Natural killer cell treated with Interleukin-12 subunit alpha and Interleukin-12 subunit beta and Interleukin-15 and Interleukin-18, amount 100 ng/mL, for 72 hours (primary cell): ENCODE measurements at places on chromosomes 16 and 17. TPM values are rescaled to one million over a fixed set of nuclear protein-coding genes. Genes with fewer than 3 reads are reported as not detected.

GRCh38 chr16:58960484-58960883 lies 226.4 kb upstream of the GOT2 start:
- DNase-seq, result no peak

DNA sequence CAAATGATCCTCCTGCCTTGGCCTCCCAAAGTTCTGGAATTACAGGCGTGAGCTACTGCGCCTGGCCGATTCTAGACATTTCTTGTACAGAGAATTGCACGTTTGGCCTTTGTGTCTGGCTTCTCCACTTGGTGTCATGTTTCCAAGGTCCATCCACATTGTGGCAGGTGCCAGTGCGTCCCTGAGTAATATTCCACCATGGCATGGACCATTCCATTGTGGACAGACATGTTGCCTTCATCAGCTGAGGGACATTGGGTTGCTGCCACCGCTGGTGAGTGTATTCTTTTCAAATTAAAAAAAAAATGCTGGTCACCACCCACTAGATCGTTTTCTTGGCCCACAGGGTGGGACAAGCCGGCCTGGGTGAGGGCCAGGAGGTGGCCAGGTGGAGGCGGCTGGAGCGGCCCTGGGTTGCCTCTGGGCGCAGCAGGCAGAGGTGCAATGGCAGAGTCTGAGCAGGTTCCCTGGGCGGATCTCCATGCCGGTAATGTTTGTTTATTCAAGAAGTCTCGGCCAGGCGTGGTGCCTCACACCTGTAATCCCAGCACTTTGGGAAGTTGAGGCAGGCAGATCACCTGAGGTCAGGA lies 274.1 kb downstream of the SEC14L1 start:
- DNase-seq, result no peak

DNA sequence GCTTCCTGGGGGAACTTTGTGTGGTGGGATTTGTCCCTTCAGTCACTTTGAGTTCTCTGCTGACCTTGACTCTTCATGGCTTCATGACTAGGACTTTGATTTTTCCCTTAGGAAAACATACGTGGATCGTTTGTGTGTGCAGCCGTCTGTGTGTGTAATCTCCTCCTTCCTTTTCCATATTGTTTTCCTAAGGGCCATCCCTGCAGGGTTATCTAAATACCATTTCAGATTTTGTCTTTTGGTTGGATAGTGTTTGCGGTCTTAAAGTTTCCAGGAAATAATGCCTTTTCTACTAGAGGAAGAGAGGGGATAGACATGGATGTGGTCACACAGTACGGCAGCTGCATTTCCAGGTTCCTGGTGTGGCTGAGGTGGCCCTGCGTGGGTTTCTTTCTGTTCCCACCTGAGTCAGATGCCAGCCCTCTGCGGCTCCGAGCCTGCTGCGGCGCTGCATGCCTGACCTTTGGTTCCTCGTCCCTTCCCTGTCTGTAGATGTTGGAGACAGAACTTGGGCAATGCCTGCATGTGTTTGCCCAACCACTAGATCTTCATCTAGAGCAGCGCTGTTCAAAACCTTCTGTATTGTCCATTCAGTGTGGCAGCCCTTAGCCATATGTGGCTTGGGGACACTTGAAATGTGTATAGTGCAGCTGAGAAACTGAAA lies 72.0 kb upstream of the LGALS9 start:
- DNase-seq, result no peak

- no peak for DNase-seq
Observed at GRCh38 chr17:16477255-16477654, 14.7 kb downstream of the LRRC75A start.

DNA sequence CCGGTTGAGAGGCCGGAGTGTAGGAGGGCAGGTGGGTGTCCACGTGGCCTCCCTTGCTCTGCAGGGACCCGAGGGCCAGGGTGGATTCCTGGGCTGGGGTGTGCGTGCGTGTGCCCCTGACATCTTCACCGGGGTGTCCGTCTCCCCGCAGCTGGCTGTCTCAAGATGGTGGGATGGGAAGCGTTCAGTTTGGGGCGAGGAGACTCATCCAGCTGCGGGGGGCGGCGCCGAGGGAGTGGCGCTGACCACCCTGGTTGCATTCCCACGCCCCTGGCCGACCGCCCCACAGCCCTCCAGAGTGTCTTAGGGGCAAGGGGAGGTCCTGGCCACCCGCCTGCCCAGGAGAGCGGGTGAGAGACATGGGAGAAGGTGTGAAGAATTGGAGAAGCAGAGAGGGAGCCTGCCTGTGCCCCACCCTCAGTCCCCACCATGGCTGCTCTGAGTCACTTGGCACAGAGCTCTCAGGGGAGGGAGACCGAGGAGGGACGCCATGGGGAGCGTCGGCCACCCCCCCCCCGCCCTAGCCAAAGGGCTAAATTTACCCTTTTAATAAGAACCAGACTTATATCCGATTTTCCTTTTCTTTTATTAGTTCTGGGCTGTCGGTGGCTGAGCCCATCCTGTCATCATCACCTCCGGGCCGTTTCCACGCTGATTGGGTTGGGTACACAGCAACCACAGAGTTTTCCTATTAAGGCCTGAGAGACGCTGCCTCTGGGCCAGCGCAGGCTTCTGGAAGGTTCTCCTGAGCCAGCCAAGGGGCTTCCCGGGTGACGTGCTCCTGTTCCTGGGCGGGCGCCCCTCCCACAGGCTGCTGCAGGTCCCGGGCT lies 22.0 kb downstream of the BAHCC1 start:
- no peak for DNase-seq

DNA sequence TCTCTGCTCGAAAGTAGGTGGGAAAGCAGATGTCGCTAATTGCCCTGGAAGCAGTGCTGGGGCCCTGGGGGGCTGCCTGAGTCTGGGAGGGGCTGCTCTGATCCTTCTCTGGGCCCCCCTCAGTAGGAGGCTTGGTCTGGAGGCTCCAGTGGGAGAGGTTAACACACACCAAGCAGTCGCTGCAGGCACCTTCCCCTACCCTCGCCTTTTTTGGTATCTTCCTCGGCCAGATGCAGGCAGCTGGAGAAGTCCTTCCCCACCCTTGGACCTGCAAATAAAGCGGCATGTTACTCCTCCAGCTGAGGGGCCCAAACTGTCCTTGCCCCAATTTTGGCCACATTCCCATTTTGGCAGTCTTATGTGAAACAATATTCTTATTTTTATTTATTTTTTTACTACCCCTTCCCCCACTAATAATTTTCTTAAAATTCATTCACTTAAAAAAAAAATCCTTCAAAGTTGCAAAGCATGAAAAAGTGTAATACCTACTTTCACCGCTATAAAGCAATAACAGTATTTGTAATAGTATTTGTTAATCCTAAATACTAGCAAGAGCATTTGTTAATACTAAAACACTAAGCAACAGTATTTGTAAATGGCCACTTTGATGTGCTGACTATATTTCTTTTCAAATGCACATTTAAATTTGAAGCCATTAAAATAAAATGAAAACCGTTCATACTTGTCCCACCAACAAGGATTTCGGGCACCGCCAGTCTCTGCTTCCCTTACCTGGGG lies 15.0 kb downstream of the C16orf46 start:
- DNase-seq, result no peak

DNA sequence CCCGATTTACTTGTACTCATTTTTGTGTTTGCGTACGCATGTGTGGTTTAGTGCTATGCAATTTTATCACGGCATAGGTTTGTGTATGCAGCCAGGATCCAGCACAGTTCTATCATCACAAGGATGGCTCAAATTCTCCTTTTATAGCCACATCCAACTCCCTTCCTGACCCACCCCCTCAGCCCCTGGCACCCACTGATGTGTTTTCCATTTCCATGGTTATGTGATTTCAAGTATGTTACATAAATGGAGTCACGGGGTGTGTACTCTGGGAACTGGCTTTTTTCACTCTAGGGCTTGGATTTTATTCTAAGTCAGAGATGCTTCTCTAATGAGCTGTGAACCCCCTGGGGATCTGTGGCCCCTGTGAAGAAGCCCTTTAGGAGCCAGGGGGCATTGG lies 16.8 kb downstream of the IL4R start:
- DNase-seq, result no peak

GRCh38 chr17:37220607-37220953 lies 155.2 kb upstream of the C17orf78 start:
- DNase-seq, result no peak

DNA sequence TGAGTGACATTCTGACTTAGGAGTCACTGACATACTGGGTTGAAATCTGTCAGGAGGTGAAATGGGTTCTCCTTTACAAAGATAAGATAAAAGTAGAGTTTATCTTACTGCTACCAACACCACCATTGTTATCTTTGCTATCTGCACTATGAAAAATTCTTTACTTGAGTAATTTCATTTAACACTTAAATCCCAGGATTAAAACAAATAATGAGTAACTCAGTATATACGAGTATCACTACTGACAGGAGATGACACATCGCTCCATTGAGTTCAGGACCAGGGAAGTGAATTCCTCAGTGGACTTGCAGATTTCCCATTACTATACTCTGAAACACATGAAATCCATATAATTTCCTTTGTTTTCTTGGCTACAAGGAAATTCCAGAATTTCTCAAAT lies 242.1 kb upstream of the NLRP1 start:
- no peak for DNase-seq

- no peak for DNase-seq
Observed at GRCh38 chr16:51651061-51651466, 500.0 kb upstream of the SALL1 start.

- no peak for DNase-seq
Observed at GRCh38 chr17:63116967-63117830, 151.2 kb downstream of the TANC2 start.

DNA sequence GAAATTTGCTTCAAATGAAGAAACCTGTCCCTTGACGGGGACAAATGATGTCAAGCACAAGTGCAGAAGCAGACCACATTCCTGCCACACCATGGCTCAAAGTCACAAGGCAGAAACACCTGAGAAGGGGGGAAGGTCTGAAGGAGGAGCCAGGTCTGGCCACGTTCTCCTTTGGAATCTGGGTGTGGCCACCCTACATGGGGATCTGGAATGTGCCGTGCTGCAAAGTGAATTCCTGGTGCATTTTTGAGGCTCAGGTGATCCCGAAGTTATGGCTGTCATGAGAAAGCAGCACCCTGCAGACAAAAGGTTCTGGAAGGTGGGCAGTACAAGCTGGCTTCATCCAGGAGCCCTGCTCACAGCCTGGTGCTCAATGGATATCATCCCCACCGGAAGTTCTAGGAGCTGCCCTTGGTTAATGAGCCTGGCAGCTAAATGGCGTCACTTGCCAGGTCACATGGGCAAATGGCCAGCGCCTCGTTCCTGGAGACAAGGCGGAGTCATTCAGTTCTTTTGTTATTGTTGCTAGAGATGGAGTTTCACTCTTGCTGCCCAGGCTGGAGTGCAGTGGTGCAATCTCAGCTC lies 20.1 kb upstream of the ADCY9 start:
- no peak for DNase-seq

DNA sequence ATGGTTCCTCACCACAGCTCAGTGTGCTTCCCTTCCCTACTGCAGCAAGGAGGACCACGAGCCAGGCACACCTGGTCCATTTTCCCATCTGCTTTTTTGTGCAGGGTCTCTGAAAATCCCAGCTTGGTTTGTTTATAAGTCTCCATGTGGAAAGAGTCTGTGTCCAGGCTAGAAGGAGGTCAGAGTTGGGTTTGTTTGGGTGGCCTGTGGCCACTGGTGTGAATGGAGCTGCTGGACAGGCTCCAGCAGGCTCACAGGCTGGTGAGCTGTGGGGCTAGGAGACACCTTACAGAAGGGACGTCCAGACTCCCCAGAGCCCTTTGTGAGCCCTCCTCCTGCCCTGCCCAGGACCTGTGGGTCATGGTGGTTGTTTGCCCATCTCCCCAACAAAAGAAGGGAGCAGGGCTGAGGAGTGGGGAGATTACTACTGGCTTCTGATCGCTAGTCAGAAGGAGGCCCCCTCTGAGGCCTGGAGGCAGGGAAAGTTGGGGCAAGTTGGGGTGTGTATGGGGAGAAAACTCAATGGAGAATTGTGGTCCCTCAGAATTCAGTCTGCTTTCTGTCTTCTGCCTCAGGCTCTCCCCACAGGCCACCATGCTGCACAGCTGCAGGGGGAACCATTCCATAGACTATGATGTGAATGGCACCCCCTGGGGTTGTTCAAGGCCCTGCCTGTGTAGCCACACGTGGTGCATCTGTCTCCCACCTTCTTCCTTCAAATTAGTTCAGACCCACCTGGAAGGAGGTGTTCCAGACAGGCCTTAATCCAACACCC lies 4.1 kb downstream of the RARA start:
- no peak for DNase-seq

- DNase-seq, result no peak
Observed at GRCh38 chr17:21166595-21167210, 39.9 kb downstream of the DHRS7B start.

- no peak for DNase-seq
Observed at GRCh38 chr16:2324296-2324859, 16.1 kb downstream of the ABCA3 start.

GRCh38 chr17:76877437-76877836 lies 9.2 kb downstream of the MGAT5B start:
- no peak for DNase-seq

- no peak for DNase-seq
Observed at GRCh38 chr16:79897104-79897452, 296.5 kb upstream of the MAF start.

GRCh38 chr16:83335076-83335475 lies 472.7 kb upstream of the HSBP1 start:
- DNase-seq, result no peak

GRCh38 chr16:4701791-4702465 lies 8.6 kb downstream of the NUDT16L1 start:
- peak; percentile 35 for DNase-seq

- DNase-seq, result peak; percentile 79
Observed at GRCh38 chr17:82458885-82459424, 414 bp downstream of the NARF start.

DNA sequence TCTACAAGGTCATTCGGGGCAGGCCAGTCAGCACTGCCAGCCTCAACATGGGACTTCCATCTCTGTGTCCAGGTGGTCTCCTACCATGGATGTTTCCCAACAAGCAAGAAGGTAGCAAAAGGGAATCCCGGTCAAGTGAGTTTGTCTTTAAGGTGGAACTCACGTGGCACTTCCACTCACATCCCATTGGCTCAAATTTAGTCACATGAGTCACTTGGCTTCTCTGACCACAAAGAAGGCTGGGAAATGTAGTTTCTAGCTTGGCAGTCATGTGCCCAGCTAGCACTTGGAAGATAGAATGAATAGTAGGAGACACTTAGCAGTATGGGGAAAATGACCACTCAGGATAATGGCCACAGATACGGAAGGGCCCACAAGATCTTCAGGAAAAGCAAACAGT lies 106.6 kb downstream of the AIPL1 start:
- no peak for DNase-seq

GRCh38 chr16:31243734-31244670 lies 15.8 kb upstream of the ITGAM start:
- no peak for DNase-seq

- peak; percentile 87 for DNase-seq
Observed at GRCh38 chr16:86664522-86665318, 86.4 kb downstream of the FOXL1 start.

- DNase-seq, result no peak
Observed at GRCh38 chr17:60356940-60357339, 35.0 kb downstream of the USP32 start.

NDRG4 gene
- 0.47 TPM for total RNA-seq

CACNA1G gene
- total RNA-seq, result not detected

INCA1 gene
- 0.56 TPM for total RNA-seq

GPRC5B gene
- total RNA-seq, result not detected

TNS4 gene
- total RNA-seq, result 2.9 TPM

TBC1D3D gene
- not detected for total RNA-seq

KIFC3 gene
- 2.5 TPM for total RNA-seq

TSPOAP1 gene
- 82.3 TPM for total RNA-seq

KCNJ18 gene
- total RNA-seq, result not detected

KRT20 gene
- not detected for total RNA-seq

FOXO3B gene
- 3.8 TPM for total RNA-seq

PPM1D gene
- 18.3 TPM for total RNA-seq

CRHR1 gene
- total RNA-seq, result not detected

KRT37 gene
- total RNA-seq, result not detected

SMPD3 gene
- 1.9 TPM for total RNA-seq
